ENCODE measurements at places on chromosomes 11 and 22. TPM values are rescaled to one million over a fixed set of nuclear protein-coding genes. Genes with fewer than 3 reads are reported as not detected.
A peak's percentile ranks its signal among the peaks of the same experiment; 100 is the strongest.

DNA sequence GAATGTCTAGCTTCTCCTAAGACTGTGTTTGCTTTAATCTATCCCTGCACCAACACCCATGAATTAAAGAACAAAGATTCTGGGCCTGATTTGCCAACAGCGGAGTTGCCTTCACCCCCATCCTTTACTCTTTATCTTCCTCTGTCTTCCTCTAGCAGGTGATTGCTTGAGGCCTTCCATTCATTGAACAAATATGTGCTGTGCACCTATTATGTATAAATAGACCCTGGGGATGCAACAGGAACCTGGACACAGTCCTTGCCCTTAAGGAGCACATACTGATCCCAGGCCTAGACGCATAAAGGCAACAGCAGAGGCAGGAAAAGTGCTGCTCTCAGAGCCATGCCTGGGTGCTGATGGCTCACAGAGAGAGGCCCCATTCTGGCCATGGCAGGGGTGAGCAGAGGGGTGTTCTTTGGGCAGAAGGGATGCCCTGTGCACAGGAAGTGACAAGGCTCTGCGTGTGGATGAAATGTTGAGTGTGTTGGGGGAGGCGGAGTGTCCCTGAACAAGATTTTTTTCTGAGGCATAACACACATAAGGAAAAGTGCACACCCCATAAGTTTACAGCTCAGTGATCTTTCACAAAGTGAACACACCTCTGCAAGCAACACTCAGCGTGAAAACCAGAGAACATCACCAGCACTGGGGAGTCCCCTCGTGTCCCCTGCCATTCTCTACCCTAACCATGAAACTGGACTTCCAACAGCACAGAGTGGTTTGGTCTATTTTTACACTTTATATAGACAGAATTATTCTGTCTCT is 145.9 kb downstream of the GRIK4 start:
- H3K36me3 ChIP-seq, result no peaks in the 10 kb centered on the region
- H3K4me3 ChIP-seq, result no peak overlapping the region
- no peak overlapping the region for H3K27ac ChIP-seq
- no peaks in the 10 kb centered on the region for H3K27me3 ChIP-seq

DNA sequence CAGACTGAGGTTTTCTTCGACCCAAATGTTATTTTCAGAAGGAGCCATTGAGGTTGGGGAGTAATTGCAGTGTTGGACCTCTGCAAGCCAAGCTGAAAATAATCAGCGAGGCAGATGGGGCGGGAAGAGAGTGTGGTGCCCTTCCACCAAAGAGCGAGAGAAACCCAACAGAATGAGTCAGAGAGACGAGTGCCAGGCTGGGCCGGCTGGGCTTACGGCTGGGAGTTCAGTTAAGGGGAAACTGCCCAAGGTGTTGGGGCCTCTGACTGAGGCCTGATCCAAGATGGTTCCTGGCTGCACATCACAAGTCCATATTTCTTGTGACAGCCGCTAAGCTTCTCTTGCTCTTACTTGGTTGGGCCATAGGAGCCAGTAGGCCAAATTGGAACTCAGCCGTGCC is 30.4 kb upstream of the CREB3L1 start:
- H3K36me3 ChIP-seq, result no peaks in the 10 kb centered on the region
- H3K4me1 ChIP-seq, result peaks cover 28% of the 10 kb centered on the region
- no peaks in the 10 kb centered on the region for H3K27me3 ChIP-seq
- H3K4me3 ChIP-seq, result no peak overlapping the region
- DNase-seq, result peak; percentile 67
- no peak overlapping the region for H3K27ac ChIP-seq

DNA sequence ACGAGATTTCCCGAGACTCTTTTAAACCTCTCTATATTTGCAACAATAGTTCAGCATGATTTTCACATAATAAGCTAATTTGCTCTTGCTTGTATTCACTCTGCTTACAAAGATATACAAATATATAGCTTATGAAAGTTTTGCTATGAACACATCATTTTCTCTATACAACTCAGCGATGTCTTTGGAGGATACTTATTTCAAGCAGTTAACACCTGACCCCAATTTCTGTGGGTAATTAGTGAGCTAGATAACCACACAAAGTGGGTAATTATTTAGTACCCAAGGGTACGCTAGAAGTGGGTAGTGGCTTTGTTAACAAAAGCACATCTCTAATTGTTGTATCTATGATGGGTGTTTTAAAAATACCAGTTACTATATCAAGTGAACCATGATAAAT is 12.3 kb downstream of the BLID start:
- no peaks in the 10 kb centered on the region for H3K27me3 ChIP-seq
- DNase-seq, result no peak
- H3K36me3 ChIP-seq, result peaks cover 7% of the 10 kb centered on the region
- H3K27ac ChIP-seq, result peak overlapping the region; percentile 24

DNA sequence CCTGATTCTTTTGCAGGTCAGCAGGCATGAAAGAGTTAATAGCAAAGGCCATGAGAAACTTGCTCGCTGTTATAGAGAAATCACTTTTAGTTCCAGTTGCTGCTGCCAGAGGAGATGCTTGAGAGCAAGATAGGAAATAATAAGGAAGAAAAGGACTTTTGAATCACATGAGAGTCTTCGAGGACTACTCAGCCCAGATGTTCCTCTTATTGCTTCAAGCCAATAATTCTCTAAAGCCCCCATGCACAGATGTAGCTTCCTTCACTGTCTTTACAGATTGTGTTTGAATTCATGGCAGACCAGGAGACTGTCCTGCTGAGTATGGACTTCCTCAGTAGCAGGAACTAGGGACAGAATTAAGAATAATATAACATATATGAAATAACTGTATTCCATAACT is 50.1 kb upstream of the OLFML1 start:
- DNase-seq, result no peak
- H3K27ac ChIP-seq, result no peak overlapping the region
- no peak overlapping the region for H3K4me3 ChIP-seq
- H3K27me3 ChIP-seq, result no peaks in the 10 kb centered on the region

- no peak overlapping the region for H3K27ac ChIP-seq
- H3K4me1 ChIP-seq, result no peaks in the 10 kb centered on the region
- no peak overlapping the region for H3K4me3 ChIP-seq
- no peak for DNase-seq
- H3K27me3 ChIP-seq, result no peaks in the 10 kb centered on the region
These were observed 99.1 kb upstream of the CHRM4 start for GRCh38 chr11:46490666-46491065.

DNA sequence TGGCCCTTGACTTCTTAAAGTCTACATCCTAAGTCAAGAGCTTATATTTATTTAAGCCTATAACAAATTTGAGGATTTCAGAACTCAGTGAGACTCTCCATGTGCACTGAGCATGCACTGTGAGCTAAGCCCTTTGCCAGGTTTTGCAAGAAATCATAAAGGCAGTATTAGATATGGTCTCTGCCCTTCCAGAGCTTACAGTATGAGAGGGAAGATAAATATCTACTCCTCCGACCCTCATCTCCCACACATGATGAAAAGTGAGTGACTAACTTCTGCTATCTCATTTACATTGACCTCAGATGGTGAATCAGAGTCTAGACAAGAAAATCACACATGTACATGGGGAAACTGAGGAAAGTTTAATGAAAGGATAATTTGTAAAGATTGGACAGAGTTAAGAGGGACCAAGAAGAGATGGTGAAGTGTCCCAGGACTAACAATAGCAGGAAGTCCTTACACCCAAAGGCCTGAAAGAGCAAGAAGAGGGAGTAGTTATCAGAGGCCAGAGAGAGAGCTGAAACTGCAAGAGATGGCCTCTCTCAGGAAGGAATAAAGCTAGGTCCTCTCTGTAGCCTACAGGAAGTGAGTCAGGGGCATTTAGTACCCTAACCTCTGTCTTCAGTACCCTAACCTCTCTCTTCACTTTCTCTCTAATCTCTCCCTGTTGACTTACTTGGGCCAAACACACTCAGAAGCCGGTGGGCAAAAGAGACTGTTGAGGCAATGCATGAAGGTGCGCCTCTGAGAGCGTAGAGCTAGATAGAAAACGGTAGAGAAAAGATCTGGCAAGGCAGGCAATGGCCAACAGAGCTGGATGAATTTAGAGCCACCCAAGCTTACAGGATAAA is 23.0 kb upstream of the BLID start:
- DNase-seq, result no peak
- H3K36me3 ChIP-seq, result peaks cover 5% of the 10 kb centered on the region
- no peaks in the 10 kb centered on the region for H3K27me3 ChIP-seq
- H3K4me3 ChIP-seq, result no peak overlapping the region

- no peaks in the 10 kb centered on the region for H3K4me1 ChIP-seq
- H3K27ac ChIP-seq, result no peak overlapping the region
- peak; percentile 86 for DNase-seq
These were observed 26.1 kb downstream of the MOB2 start for GRCh38 chr11:1460396-1460985.

GRCh38 chr11:64514590-64514989 is 76.4 kb upstream of the SLC22A12 start:
- peaks cover 5% of the 10 kb centered on the region for H3K27me3 ChIP-seq
- no peak overlapping the region for H3K4me3 ChIP-seq
- no peaks in the 10 kb centered on the region for H3K36me3 ChIP-seq
- DNase-seq, result no peak
- no peak overlapping the region for H3K27ac ChIP-seq

- peak; percentile 27 for DNase-seq
- H3K4me1 ChIP-seq, result peaks cover 21% of the 10 kb centered on the region
- H3K4me3 ChIP-seq, result no peak overlapping the region
These were observed 32.1 kb downstream of the YAP1 start for GRCh38 chr11:102142333-102142732.

The IRF7 gene
- 9.1 TPM for total RNA-seq

The GRAMD1B gene
- total RNA-seq, result 0.26 TPM

The PAX6 gene
- not detected for total RNA-seq

The NCR3LG1 gene
- 4.5 TPM for total RNA-seq

The GAL3ST1 gene
- total RNA-seq, result 0.17 TPM

The PHETA2 gene
- 20.0 TPM for total RNA-seq

The A4GALT gene
- 16.2 TPM for total RNA-seq
